Activated gamma-delta T cell (primary cell): ENCODE measurements at places on chromosomes 6 and 20.

DNA sequence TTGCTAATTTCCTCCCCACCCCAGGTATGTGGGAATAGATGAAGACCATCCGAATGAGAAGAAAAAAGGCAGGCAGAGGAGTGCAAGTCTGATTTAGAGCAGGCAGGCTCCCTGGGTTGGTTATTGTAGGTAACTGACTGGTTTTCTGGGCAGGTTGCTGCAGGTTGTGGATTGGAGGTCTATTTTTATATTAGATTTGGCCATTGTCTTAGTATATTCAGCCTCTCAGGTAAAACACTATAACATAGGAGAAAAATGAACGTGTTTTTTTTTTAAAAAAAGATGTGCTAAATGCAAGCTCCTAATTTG lies 492 bp upstream of the TBC1D7 start:
- no peak for DNase-seq

DNA sequence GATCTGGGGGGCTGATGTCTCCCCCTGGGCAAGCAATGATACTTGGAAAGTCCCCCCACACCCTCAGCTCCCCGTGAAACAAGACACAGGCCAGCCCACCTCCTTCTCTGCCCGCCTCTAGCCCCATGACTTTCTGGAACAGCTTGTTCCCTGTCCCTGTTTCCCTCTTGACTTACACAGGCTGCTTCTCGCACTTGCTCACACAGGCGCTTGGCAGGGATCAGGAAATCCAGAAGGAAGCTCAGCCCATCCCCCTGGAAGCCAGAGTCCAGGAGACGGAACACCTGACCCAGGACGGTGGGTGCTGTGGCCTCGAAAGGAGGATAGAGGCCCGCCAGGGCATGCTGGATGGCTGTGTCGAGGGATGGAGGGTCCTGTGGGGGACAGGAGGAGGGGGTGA lies 14.8 kb downstream of the KIAA1755 start:
- DNase-seq: no peak

GRCh38 chr6:76862936-76863335 lies 600.4 kb downstream of the HTR1B start:
- DNase-seq: no peak

DNA sequence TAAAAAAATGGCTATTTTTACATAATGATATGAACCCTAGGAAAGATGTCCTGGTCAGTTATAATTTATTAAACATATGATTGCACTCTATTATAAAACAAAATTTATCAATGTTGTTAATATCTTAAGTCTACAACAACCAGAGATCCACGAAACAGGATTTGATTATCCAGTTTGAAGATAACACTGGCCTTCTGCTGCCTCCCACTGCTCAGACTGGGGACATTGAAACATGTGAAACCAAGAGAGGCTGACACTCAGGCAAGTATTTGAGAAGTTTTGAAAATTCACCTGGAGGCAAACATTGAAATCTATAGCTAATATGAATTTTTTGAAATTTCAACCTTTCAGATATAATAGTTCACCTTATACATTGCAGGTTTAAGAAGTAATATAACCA lies 219.3 kb upstream of the HSF2 start:
- no peak for DNase-seq

GRCh38 chr6:170152124-170152926 lies 138.6 kb downstream of the DLL1 start:
- DNase-seq: no peak

DNA sequence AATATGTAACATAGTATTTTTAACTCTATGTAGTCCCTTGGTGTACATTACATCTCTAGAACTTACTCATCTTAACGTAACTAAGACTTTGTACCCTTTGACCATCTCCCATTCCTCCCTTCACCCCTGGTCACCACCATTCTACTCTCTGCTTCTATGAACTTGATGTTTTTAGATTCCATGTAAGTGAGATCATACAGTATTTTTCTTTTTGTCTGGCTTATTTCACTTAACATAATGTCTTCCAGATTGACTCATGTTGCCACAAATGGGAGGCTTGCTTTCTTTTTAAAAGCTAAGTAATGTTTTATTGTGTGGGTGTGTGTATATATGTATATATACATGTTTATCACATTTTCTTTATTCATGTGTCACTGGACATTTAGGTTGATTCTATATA lies 55.8 kb downstream of the TMEM200A start:
- DNase-seq: no peak
